Hematopoietic multipotent progenitor cell treated with erythropoietin and hydrocortisone succinate and interleukin-3 and kit ligand, for 4 days (in vitro differentiated cells): ENCODE measurements at places on chromosomes 4 and X.
A peak's percentile ranks its signal among the peaks of the same experiment; 100 is the strongest.

DNA sequence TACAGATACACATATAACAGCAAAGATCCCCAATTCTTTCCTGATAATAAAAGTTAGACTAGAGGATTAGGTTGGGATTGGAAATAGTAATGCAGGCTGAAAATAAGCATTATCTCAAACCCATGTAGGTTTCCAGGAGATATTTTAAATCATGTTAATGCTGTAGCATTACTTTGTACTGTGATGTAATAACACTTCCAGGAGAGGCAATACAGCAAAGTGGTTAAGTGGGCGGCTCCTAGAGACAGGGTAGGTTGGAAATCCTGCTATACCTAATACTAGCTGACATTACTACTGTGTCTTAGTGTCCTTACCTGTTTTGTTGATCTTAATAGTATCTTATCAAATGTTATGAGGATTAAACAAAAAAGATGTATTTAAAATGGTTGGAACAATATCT, 9.6 kb downstream of the PAICS start:
- DNase-seq, result no peak

- DNase-seq, result no peak
Observed at GRCh38 chrX:139881572-139881971, 51.3 kb downstream of the ATP11C start.

DNA sequence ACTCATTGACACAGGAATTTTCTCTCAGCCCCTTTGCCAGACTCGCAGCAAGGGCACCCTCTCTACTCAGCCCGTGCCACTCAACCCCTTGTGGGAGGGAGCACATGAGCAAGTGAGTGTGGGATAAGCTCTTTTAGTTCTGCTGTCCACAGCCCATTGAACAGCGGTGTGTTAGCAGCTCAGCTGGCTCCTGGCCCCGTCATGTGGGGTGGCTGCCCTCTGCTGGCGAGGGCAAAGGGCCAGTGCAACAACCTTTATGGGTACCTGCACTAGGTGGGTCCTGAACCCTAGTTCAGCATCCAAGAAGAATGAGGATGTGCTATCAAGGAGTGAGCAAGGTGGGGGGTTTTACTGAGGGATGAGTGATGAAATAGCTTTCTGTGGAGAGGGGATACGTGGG, 85.0 kb upstream of the ZNF81 start:
- DNase-seq, result peak; percentile 70

- DNase-seq, result no peak
Observed at GRCh38 chr4:167943872-167944505, 148.3 kb upstream of the ANXA10 start.

DNA sequence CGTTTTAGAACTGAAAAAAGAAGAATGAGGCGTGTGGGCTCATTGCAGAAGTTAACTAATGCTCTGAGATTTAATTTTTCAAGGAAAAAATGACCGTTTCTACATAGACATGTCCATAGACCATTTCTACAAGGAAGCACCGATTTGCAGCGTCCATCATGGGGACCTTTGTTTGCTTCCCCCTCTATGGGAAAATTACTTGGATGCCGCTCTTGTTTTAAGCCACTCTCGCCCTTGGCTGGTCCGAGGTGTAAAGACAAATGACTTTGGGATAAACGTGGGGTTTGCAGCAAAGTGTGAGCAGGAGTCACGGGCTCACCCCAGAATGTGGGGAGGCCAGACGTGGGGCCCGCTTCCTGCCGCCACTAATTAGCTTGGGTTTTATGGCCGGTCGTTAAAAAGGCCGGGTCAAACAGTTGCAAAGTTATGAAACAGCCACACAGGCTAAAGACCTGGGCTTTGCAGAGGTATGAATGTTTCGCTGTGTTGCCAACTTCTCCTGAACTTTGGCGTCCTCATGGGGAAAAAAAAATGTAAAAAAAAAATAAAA, 235.9 kb downstream of the SHOX start:
- DNase-seq, result peak; percentile 32

DNA sequence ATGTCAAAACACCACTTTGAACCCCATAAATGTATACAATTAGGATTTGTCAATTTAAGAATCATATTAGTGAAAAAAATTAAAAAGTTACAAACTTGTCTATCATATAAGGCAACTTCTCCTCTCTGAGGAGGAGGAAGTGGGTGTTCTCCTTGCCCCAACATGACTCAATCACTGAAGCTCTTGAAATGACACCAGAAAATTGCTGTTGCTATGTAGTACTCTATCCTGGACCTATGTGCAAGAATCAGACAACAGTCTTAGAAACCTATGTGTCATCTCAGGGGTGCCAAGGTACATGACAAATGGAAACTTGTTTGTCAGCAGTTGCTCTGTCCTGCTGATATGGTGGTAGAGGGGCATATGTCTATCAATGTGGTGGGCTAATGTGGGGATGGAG, 47.7 kb downstream of the HMGB3 start:
- peak; percentile 4 for DNase-seq

DNA sequence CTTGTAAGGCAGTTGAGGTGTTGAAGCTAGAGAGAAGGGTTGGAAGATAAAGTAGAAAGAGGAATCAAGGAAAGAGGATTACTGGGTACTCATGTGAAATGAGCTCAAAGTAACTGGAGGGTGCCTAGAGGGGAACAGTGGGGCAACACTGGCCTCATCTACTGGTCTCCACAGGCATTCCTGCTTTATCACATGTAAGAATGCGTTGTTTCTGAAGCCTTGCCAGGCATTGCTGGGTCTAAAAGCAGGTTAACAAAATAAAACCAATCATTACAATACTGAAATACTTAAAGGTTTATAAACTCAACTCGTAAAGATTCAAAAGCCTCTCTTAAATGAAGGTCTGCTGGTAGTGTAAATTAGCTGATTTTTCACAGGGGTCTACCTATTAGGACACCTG, 96.0 kb downstream of the FANCB start:
- DNase-seq, result no peak
